Thoracic aorta endothelial cell (primary cell): ENCODE measurements at places on chromosomes 6 and 20. TPM values are rescaled to one million over a fixed set of nuclear protein-coding genes. Genes with fewer than 3 reads are reported as not detected.

The GPSM3 gene
- total RNA-seq = 7.6 and 11.6 TPM in 2 replicates

The C4B gene
- 0.43 and 1.9 TPM in 2 replicates for total RNA-seq

The ABHD16A gene
- 26.7 and 30.5 TPM in 2 replicates for total RNA-seq

The PRR18 gene
- total RNA-seq = not detected in 2 replicates

The ADTRP gene
- 0.40 and 7.7 TPM in 2 replicates for total RNA-seq

The LRRC73 gene
- 0.27 TPM in 1 of 2 replicates, not detected in the other for total RNA-seq

The PRICKLE4 gene
- 2.7 and 3.3 TPM in 2 replicates for total RNA-seq

The RHAG gene
- total RNA-seq = not detected in 2 replicates

The LCA5 gene
- total RNA-seq = 6.8 and 7.3 TPM in 2 replicates

The C6orf141 gene
- total RNA-seq = 7.8 and 8.3 TPM in 2 replicates

The TREML1 gene
- total RNA-seq = not detected in 2 replicates

The CST2 gene
- not detected in 2 replicates for total RNA-seq

The NMBR gene
- total RNA-seq = not detected in 2 replicates

The BPIFB2 gene
- total RNA-seq = not detected in 2 replicates

The COL11A2 gene
- 0.13 and 0.29 TPM in 2 replicates for total RNA-seq

The DDX43 gene
- 0.66 and 0.72 TPM in 2 replicates for total RNA-seq

The DAAM2 gene
- total RNA-seq = under 0.01 and 0.07 TPM in 2 replicates

The HLA-DRB5 gene
- total RNA-seq = not detected in 2 replicates

The SAPCD1 gene
- total RNA-seq = 0.66 and 1.6 TPM in 2 replicates

The GNAS-AS1 gene
- total RNA-seq = 0.57 and 0.66 TPM in 2 replicates

The KCNK5 gene
- total RNA-seq = not detected in 2 replicates

The FERMT1 gene
- 3.3 and 6.5 TPM in 2 replicates for total RNA-seq

The HLA-DQB2 gene
- total RNA-seq = 0.07 TPM in 1 of 2 replicates, not detected in the other

The DTNBP1 gene
- 6.3 and 8.2 TPM in 2 replicates for total RNA-seq

The MYCT1 gene
- total RNA-seq = 166 and 184 TPM in 2 replicates

The ZSWIM3 gene
- total RNA-seq = 4.8 and 5.4 TPM in 2 replicates

The PRSS35 gene
- total RNA-seq = 0.07 and 0.27 TPM in 2 replicates

The ZC3H12D gene
- total RNA-seq = 0.14 TPM in 1 of 2 replicates, not detected in the other

The TAPBP gene
- total RNA-seq = 64.1 and 90.7 TPM in 2 replicates

The ATP6V1G2 gene
- total RNA-seq = 0.50 and 0.53 TPM in 2 replicates

The HLA-DPB1 gene
- 14.5 and 20.8 TPM in 2 replicates for total RNA-seq

The PPP1R18 gene
- total RNA-seq = 76.3 and 96.5 TPM in 2 replicates

The IP6K3 gene
- total RNA-seq = not detected in 2 replicates

The ZSCAN23 gene
- 0.65 and 1.5 TPM in 2 replicates for total RNA-seq

The DDO gene
- 0.36 TPM in 1 of 2 replicates, not detected in the other for total RNA-seq

The RAB44 gene
- under 0.01 TPM in 1 of 2 replicates, not detected in the other for total RNA-seq

The DDX27 gene
- 25.3 and 32.6 TPM in 2 replicates for total RNA-seq

The BACH2 gene
- 0.40 and 0.93 TPM in 2 replicates for total RNA-seq

The OXT gene
- total RNA-seq = not detected in 2 replicates

The PTK6 gene
- total RNA-seq = not detected in 2 replicates

The CFAP61 gene
- total RNA-seq = not detected in 2 replicates

The SLC24A3 gene
- not detected in 2 replicates for total RNA-seq

The FRMD1 gene
- not detected in 2 replicates for total RNA-seq

The ZSCAN16 gene
- 7.1 and 8.4 TPM in 2 replicates for total RNA-seq

The BPI gene
- not detected in 2 replicates for total RNA-seq

The BMP7 gene
- total RNA-seq = not detected in 2 replicates
